ENCODE measurements at places on chromosomes 11 and 22. TPM values are rescaled to one million over a fixed set of nuclear protein-coding genes. Genes with fewer than 3 reads are reported as not detected.
A peak's percentile ranks its signal among the peaks of the same experiment; 100 is the strongest.

DNA sequence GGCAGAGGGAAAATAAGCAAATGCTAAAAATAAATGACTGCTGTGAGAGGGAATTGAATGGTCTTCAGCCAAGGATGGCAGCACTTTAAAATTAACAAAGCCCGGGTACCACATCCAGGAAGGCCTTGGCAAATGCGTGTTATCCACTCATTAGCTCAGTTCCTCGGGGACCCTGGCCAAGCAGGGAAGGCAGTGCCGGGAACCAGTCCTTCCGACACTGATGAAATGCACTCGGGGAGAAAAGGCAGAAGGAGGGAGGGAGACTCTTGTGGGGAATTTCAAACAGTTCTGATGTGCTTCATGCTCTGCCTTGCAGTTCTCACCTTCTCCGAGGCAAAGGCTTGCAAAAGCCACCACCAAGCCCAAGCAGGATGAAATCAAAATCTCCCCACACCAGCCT, 38.3 kb downstream of the CLPB start:
- peak; percentile 48 for DNase-seq
- no peaks in the 10 kb centered on the region for H3K27me3 ChIP-seq
- no peaks in the 10 kb centered on the region for H3K36me3 ChIP-seq
- peaks cover 11% of the 10 kb centered on the region for H3K4me1 ChIP-seq
- no peak overlapping the region for H3K4me3 ChIP-seq

Gene BATF2
- 1.0 TPM for total RNA-seq

DNA sequence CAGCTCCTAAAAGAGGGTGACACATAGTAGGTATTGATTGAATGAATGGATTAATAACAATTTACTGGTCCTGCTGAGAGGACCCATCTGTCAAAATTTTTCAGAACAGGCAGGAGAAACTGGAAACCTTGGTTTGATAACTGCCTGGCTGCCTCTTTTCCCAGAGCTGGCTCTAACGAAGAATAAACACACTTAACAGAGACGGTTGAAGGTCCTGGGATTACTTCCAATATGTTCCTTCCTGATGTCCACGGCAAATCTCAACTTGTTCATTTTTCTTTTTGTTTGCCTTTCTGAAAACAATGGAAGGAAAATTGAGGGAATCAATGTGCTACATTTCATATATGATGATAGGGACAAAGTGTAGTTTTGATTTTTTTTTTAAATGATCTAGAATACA, 76.5 kb upstream of the SYT13 start:
- H3K4me3 ChIP-seq: no peak overlapping the region
- H3K36me3 ChIP-seq: no peaks in the 10 kb centered on the region
- peaks cover 14% of the 10 kb centered on the region for H3K4me1 ChIP-seq
- DNase-seq: no peak

DNA sequence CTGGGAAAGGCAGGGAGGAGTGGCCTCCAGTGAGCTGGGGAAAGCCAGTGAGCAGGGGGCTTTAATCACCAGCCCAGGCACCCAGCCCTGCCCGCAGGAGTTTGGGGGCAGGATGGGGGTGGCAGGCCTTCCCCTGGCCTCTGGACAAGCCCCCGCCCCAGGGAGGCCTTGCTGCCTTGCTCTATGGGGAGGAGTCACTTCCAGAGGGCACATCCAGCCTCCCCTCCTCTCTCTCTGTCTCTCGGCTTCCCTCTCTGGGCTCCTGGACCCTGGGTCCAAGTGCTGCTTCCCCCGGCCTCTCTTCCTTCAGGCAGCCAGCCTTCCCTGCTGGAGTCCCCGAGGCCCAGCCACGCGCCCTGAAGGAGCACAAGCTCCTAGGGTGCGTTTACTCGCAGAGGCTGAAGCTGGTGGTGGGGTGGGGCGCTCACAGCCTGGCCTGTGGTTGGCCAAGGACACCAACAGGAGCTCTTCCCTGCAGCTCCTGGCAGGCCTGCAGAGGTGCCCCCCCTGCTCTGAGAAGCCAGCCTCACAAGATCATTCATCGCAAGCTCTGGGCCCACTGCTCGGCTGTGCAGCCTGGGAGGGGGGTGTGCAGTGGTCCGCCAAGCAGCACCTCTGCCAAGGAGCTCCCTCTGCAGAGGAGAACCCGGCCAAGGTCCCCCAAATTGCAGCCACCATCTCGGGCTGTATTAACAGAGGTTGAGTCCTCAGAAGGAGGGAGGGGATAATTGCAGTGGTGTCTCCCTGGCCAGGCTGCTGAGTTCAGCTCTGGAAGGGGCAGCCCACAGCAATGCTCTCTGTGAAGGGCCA, 25.4 kb downstream of the OSBPL5 start:
- H3K27me3 ChIP-seq: no peaks in the 10 kb centered on the region
- peaks cover 5% of the 10 kb centered on the region for H3K4me1 ChIP-seq
- DNase-seq: no peak
- no peaks in the 10 kb centered on the region for H3K36me3 ChIP-seq
- H3K27ac ChIP-seq: no peak overlapping the region

DNA sequence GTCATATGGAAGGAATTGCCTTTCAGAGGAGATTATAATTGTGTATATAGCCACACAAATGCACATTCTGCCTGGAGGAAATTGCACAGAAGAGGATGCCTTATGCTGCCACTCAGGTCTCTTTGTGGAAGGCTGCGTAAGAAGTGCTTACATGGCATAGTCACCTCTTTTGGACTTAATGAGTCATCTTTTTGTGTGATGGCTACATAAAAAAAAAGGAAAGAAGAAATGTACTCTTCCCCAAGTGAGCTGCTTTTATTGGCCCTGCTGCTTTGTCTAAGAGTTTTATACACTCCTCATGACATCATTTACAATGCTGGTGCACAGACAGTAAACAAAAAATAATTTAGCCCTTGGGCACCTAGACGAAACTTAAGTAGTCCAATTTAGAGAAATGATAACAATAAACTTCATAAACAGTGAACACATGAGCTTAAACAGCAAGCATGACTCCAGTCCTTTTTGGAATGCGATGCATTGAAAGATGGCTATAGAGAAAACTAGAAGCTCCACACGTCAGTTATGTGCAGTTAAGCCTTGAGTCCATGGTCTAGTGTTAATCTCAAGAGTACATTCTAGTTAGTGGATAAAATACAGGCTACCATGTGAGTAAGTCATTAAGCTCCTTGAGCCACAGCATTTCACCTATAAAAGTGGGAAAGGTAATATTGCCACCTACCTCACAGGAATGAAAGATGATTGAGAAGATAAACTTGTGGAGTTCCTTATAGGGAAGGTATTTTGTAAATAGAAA, 12.0 kb downstream of the CSTPP1 start:
- H3K4me3 ChIP-seq: no peak overlapping the region
- H3K36me3 ChIP-seq: peaks cover 7% of the 10 kb centered on the region
- H3K4me1 ChIP-seq: peaks cover 44% of the 10 kb centered on the region

Gene APOL5
- not detected for total RNA-seq

- no peak overlapping the region for H3K27ac ChIP-seq
- peak overlapping the region; percentile 81 for H3K4me3 ChIP-seq
- no peak for DNase-seq
- peaks cover 7% of the 10 kb centered on the region for H3K4me1 ChIP-seq
- peaks cover 2% of the 10 kb centered on the region for H3K27me3 ChIP-seq
Measured at GRCh38 chr11:706439-706956, 467 bp downstream of the EPS8L2 start.

DNA sequence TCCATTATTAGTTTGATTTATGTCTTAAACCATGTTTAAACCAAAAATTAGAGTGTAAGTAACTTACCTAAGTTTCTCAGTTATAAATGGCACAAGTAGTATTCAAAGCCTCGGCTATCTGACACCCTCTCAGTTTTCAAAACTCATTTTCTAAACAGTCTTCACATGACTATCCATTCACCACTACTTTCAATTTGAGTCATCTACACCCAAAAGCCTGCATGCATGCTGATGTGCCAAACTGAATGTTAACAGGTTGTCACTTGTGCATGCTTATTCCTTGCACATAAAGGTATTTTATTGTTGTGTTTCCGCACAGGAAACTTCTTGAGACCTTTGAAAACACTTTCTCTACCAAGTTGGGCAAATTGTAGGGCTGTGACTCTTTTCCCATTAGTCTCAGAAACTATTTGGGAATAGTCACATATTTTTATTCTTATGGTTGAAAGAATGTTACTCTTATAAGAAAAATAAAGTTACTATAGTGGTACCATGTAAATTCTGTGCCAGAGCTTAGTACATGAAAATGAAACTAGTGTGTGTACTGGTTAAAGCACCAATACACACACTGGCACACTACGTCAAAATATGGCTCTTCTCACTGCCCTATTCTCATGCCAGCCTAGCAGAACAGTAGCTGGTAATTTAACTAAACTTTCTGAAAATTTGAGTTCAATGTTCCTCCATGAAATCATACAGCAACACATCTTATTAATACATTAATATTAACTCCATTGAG, 2.2 kb upstream of the OR51E2 start:
- DNase-seq: no peak
- H3K36me3 ChIP-seq: no peaks in the 10 kb centered on the region
- H3K4me1 ChIP-seq: peaks cover 8% of the 10 kb centered on the region
- no peak overlapping the region for H3K27ac ChIP-seq

GRCh38 chr11:73030130-73030529, 112.0 kb downstream of the FCHSD2 start:
- DNase-seq: no peak
- H3K27me3 ChIP-seq: no peaks in the 10 kb centered on the region
- H3K4me1 ChIP-seq: no peaks in the 10 kb centered on the region
- H3K27ac ChIP-seq: no peak overlapping the region
- no peak overlapping the region for H3K4me3 ChIP-seq

Gene MS4A3
- not detected for total RNA-seq

DNA sequence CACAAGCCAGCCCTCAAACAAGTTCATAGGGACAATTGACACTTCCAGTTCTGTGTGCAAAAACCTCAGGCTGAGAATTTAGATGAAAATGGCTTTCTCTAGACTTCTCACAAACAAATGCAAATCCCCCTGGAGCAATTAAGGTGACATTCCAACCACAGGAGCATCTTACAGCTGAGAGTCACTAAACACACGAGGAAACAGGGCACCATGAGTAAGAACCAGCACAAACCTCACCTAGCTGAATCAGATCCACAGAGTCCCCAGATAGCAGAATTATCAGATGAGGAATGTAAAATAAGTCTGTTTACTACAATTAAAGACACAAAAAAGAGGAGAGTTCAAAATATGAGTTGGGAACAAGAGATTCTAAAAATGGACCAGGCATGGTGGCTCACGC, 51.5 kb downstream of the RTL6 start:
- H3K36me3 ChIP-seq: no peaks in the 10 kb centered on the region
- H3K27me3 ChIP-seq: no peaks in the 10 kb centered on the region
- DNase-seq: no peak
- no peak overlapping the region for H3K4me3 ChIP-seq
- no peak overlapping the region for H3K27ac ChIP-seq

DNA sequence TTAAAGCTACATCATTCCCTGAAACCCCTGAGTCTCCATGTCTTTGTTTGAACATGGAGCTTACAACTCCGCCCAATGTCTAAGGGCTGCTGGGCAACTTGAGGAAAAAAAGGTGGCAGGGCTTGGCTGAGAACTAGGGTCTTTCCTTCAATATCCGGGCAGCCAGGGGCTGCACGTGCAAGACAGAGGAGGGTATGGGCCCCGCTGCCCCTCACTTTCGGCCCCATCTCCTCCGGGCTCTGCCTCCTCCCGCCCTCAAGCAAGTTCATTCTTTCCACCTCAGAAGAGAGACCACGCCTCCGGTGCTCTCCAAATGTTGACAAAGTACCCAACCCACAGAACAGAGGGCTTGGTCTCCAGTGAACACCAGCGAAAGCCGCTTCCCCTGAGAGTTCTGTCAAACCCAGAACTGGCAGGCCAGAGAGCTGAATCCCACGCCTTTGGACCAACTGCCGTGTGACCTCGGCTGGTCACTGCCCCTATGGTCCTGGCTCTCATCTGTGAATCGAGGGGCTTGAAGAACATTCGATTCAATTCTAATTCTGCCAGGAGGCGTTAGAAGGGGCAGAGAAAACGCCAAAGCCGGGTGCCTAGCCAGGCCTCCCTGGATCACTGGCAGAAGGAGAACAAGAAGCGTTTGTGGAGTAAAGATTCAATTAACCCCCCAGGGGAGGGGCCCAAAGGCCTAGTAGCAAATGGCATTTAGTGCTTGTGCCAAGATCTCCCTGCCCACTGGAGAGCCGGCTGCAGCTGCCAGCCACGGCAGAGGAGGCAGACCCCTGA, 7.3 kb downstream of the PDGFB start:
- H3K4me1 ChIP-seq: peaks cover 58% of the 10 kb centered on the region
- H3K36me3 ChIP-seq: no peaks in the 10 kb centered on the region
- DNase-seq: no peak
- H3K27ac ChIP-seq: peak overlapping the region; percentile 43

DNA sequence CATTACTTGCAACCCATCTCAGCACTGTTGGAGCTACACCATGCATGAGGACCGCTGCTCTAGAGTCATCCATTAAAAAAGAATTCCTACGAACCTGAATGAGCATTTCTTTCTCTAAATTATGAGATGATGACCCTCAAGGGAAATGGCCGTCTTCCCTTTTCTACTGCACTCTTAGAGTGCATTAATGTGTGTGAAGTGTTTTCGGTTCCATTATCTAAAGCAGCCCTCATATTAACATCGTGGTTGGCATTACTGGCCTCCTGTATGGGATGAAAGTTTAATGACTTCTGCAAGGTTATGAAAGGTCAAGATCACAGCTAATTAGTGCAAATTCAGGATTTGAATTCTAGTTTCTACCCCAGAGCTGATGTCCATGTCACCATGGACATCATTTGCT, 16.7 kb downstream of the CD44 start:
- no peak overlapping the region for H3K27ac ChIP-seq
- H3K4me3 ChIP-seq: no peak overlapping the region
- H3K4me1 ChIP-seq: peaks cover 13% of the 10 kb centered on the region
- peaks cover 34% of the 10 kb centered on the region for H3K27me3 ChIP-seq
- DNase-seq: no peak
- no peaks in the 10 kb centered on the region for H3K36me3 ChIP-seq

DNA sequence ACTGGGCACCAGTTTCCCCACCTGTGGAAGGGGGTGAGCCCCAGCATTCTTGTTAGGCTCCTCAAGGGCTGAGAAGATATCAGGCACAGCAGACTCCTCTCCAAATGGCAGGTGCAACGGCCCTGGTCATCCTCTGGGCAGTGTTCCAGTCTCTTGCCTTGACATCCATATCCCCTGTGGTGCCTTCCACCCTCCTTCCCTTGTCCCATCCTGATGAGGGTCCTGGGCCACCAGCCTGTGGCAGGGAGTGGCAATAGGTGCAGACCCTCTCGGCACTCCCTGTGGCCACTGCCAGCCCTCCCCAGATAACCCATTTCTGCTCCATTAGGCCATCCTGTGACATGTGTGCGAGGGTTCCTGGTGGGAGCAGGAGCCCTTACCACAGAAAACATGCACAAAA, 78.8 kb upstream of the NECTIN1 start:
- no peak overlapping the region for H3K4me3 ChIP-seq
- no peaks in the 10 kb centered on the region for H3K4me1 ChIP-seq
- H3K36me3 ChIP-seq: no peaks in the 10 kb centered on the region
- no peak overlapping the region for H3K27ac ChIP-seq

Gene MIOX
- total RNA-seq: 1.2 TPM

- H3K4me1 ChIP-seq: no peaks in the 10 kb centered on the region
- H3K36me3 ChIP-seq: no peaks in the 10 kb centered on the region
- peak; percentile 72 for DNase-seq
- H3K27ac ChIP-seq: no peak overlapping the region
- peak overlapping the region; percentile 91 for H3K4me3 ChIP-seq
Measured at GRCh38 chr22:29308148-29308790, 1.8 kb downstream of the GAS2L1 start.
